ENCODE measurements at places on chromosomes 7 and 10.

DNA sequence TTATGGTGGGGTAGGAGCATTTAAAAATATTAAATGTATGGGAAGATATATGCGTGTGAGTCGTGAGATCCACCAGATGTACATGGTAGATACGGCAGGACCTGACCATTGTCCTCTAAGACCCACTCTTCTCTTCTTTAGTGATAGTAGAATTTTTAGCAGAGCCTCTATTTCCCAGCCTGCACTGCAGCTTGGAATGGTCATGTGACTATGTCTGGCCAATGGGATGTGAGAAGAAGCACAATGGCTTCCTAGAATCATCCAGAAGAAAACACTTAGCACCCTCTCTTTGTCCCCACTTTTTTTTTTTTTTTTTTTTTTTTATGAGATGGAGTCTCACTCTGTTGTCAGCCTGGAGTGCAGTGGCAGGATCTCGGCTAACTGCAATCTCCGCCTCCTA, 86.6 kb upstream of the CYTH3 start:
- no peak for DNase-seq

DNA sequence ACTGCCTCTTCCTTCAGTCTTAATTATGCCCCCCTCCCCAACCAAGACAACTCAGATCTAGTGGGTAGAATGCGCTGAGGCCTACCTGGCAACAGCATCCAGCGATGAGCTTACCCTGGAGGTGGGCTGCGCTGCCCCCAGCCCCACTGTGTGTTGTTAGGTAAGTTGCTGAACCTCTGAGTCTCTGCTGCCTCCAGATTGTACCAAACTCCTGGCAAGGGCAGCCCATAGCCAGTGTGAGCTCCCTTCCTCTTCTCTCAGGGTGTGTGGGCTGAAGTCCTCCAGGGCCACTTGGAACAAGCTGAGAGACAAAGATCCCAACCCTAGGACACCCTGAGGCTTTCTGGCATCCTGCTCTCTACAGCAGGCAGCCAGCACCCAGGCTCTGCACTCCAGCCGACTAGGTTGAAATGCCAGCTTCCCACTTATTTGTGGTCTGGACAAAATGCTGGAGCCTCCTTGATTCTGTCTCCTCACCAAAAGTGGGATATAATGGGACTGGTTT, 135.3 kb downstream of the ARHGAP22 start:
- DNase-seq: no peak

- DNase-seq: no peak
Measured at GRCh38 chr7:92496876-92497275, 19.1 kb upstream of the ERVW-1 start.

DNA sequence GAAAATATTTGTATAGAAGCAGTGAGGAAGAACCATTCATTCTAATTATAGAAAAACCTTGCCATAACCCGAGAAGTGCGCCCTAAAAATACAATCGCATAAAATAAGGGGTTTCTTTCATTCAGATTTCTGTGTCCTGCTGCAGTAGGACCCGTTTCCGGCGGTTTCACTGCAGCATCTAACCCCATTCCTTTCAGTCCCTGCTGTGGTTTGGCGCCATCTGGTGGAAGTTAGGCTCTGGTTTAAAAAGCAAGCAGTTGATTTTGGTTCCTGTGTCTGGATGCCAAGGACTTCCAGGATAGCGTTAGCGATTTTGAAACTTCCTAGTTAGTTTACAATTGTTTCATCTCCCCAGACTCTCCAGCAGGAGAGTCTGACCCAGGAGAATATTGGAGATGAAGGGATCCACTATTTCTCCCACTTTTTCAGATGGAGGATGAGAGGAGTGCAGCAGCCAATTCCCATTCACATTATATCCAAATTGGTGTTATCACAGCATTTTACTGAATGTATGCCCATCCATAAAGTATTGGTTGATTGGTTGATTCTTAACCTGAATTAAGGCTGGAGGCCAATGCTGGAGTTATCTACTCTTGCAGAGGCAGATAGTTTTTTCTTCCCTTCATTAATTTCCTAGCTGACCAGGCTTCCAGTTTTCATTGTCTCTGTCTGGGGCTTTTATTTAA, 128.8 kb upstream of the CACNA2D1 start:
- DNase-seq: peak; percentile 86

GRCh38 chr7:128389618-128390329, 20.0 kb downstream of the IMPDH1 start:
- no peak for DNase-seq

- DNase-seq: peak; percentile 88
Measured at GRCh38 chr7:4797858-4798705, 22.7 kb downstream of the AP5Z1 start.

DNA sequence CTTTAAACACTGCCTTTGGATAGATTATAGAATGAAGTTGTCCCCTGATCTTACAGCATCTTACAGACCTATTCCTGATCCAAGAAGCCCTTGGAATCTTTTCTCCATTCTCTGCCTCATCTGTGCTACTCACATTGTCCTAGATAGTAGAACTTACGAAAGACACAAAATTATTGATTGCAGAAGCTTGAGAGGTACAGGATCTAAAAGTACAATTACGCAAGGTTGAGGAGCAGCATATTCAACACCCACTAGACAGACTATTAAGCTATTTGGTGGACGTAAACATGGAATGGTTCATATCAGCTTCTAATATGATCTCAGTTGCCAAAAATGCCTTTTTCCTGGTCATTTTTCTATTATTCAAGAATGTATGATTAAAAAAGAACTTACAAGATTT, 90.5 kb upstream of the SEM1 start:
- no peak for DNase-seq

GRCh38 chr7:87566311-87566900, 34.3 kb downstream of the ABCB1 start:
- DNase-seq: no peak

- DNase-seq: peak; percentile 69
Measured at GRCh38 chr7:95772298-95772770, at the start of gene DYNC1I1. DYNC1I1 (plus strand) TSS chr7:95772554; CDS start chr7:95804730, 32,176 bp downstream.

DNA sequence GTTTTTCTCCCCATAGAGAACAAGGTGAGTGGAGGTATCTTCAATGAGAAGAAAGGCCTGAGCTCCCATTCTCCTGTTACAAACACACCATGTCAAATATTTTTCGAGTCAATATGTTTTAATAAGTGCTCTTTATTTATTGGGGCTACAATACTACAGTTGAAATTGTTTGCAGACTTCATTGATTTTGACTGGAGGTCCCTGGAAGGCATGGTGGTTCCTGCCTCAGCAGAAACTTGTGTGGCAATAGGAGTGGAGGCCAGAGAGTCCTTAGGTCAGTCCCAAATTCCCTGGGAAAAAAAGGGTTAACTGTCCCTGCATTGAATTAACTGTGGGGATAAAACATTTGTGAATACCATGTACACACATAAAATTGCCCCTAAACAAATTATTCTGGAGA, 22.7 kb downstream of the KLF6 start:
- DNase-seq: no peak

- no peak for DNase-seq
Measured at GRCh38 chr7:120731271-120731670, 126.7 kb downstream of the TSPAN12 start.

DNA sequence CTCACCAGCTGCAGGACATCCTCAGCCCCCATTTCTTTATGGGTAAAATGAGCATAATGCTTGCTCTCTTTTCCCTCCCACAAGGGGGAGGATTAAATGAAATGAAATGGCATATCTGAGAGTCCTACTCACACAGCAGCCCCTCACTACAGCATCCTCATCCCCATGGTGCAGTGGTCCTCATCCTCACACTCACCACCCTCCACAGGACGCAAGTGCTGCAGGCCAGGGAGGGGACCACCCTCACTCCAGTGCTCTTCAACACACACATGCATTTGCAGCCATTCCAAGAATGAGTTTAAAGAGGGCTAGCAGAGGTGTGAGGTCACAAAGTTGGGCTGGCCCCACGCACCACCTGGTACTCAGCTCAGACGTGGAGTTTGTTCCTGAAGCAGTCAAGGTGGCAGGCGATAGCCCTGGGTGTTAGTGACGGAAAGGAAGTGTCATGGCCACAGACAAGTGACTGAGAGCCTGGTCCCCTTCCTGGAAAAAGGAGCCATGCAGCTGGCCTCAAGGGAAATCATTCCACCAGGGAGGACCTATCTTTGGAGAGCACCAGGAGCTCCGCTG, 234.0 kb downstream of the TNS3 start:
- no peak for DNase-seq

DNA sequence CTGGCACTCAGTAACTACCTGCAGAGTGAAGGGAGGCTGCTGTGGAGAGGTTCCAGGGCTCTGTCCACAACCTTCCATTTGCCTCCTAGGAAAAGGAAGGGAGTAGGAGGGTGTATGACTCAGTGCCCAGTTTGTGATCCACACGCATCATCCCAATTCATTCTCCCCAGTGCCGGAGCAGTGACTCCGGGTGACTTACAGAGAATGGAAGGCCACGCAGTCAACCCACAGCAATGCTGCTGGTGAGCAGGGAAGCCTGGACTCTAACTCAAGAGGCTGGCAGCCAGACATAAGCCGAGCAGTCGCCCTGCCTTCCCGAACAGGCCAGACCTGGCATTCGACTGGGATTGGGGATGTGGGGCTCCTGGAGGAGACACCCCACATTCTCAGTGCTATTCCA, 139.9 kb downstream of the SH3PXD2A start:
- no peak for DNase-seq

GRCh38 chr7:73570977-73571376, 7.4 kb downstream of the TBL2 start:
- DNase-seq: no peak

- DNase-seq: no peak
Measured at GRCh38 chr7:142608630-142609428, 140.4 kb upstream of the PRSS1 start.

DNA sequence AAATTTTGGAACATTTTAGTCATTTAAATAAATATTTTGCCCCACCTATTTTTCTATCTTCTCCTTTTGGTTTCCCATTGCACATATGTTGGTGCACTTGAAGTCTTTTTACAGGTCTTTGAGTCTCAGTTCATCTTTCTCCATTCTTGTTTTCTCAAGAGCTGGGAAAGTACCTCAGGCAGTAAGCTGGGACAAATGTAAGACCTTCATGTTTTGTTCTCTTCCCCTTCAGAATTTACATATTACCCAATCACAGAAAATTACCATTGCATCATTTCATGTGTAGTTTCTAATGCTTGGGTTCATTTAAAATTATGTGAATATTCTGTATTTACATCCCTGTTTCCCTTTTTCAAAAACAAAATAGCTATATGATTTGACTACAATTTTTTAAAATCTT, 1150.0 kb upstream of the POT1 start:
- DNase-seq: no peak

Measured in endothelial cell (in vitro differentiated cells).